ENCODE measurements at places on chromosomes 11 and 22.

DNA sequence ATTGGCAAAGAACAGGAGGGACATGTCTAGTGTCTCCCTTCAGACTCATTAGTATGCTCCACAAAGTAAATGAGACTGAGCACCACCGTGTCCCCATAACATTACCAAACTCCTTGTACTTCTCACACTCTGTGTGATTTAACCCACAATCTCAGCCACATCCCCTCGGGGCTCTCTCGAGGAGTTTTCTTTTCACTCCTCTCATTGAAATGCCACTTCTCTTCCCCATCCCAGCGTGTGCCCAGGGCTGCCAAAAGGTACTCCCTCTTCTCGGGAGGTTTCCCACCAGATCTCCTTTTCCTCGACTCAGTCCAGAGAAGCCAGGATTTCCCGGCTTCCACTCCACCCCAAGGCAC lies 1.1 kb downstream of the RBFOX2 start:
- no peak for DNase-seq

GRCh38 chr11:63813035-63813562 lies at the start of gene SPINDOC:
TSS of gene SPINDOC (plus strand) at chr11:63813456. CDS start at chr11:63813687, 231 bp downstream.
- DNase-seq: peak; percentile 57

GRCh38 chr22:46116491-46116958 lies 33.8 kb upstream of the PPARA start:
- DNase-seq: peak; percentile 82

- DNase-seq: no peak
Observed at GRCh38 chr11:9615031-9615451, 41.6 kb downstream of the WEE1 start.

GRCh38 chr11:134357545-134357839 lies 25.7 kb downstream of the GLB1L2 start:
- no peak for DNase-seq

DNA sequence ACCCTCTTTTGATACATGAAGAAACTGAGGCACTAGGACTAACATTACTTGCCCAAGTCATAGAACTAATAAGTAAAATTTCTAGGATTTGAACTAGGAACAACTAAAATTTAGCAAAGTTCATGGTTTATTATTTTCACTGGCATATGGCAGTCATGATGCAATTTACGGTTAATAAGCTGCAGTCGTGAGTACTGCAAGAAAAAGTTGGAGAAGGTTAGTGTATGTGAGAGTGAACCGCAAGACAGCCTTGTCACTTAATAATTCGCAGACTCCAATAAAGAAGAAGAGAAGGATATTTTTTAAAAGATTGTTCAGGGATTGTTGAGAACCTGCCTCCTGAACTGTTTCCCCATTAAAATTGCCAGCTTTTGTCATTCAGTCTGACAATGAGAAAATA lies 663.4 kb upstream of the TENM4 start:
- no peak for DNase-seq

DNA sequence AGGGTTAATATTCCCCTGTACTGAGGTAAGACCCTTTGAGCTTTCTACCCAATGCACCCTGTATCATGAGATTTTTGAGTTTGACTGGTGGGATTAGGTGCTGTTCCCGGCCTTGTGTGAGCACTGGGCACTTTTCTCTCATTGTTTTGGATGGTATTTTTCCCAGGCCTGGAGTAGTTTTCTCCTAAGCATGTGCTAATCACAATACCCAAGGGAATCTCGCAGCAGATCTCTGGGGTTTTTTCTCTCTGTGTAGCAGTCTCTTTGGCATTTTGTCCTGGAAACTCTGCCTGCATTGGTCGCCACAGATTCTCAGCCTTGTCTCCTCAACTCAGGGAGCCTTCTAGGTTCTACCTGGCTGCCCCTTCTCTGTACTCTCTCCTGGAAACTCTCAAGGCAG lies 19.9 kb downstream of the IGHMBP2 start:
- DNase-seq: no peak

- peak; percentile 8 for DNase-seq
Observed at GRCh38 chr11:71580057-71581003, 2.3 kb downstream of the KRTAP5-11 start.

- no peak for DNase-seq
Observed at GRCh38 chr22:41482319-41482935, 13.5 kb downstream of the ACO2 start.

DNA sequence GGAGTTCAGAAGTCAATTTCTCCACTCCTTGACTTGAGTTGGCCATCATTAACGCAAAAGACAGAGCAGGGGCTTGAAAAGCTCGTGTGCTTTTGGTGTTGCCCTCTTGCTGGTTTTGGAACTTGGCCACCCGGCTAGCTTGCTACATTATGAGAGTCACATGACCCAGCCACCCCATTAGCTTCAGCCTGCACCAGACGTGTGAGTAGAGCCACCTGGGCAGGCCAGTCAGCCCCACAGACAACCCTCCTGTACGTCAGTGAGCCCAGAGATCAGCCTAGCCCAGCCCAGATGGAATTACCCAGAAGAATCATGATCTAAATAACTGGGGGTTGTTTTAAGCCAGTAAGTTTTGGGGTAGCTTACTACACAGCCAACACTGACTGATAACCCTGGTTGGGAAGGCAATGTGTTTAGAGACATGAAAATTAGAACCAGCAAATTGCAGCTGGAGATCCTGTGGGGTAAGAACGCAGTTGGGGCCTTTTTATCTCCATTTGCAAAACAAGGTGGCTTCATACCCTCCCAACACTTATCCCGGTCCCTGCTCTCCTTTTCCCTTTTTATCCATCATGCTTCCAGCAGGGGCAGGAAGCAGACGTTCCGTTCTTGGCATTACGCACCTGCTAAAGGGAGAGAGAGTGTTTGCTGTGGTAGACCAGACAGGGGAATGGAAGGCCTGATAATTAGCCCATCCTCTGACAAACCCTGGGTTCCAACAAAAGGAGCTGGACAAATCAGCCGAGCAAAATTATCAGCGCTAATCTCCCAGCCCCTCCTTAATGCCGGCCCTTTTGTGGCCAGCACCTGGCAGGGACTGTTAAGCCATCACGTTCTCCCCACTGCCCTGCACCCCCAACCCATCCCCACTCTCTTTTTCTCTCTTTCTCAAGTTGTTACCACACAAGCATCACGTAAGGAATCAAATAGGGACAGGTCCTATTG lies 548.7 kb upstream of the CADM1 start:
- no peak for DNase-seq

- DNase-seq: no peak
Observed at GRCh38 chr11:44096360-44097185, 1.1 kb downstream of the EXT2 start.

- peak; percentile 73 for DNase-seq
Observed at GRCh38 chr22:50252082-50253045, 1.3 kb upstream of the HDAC10 start.

DNA sequence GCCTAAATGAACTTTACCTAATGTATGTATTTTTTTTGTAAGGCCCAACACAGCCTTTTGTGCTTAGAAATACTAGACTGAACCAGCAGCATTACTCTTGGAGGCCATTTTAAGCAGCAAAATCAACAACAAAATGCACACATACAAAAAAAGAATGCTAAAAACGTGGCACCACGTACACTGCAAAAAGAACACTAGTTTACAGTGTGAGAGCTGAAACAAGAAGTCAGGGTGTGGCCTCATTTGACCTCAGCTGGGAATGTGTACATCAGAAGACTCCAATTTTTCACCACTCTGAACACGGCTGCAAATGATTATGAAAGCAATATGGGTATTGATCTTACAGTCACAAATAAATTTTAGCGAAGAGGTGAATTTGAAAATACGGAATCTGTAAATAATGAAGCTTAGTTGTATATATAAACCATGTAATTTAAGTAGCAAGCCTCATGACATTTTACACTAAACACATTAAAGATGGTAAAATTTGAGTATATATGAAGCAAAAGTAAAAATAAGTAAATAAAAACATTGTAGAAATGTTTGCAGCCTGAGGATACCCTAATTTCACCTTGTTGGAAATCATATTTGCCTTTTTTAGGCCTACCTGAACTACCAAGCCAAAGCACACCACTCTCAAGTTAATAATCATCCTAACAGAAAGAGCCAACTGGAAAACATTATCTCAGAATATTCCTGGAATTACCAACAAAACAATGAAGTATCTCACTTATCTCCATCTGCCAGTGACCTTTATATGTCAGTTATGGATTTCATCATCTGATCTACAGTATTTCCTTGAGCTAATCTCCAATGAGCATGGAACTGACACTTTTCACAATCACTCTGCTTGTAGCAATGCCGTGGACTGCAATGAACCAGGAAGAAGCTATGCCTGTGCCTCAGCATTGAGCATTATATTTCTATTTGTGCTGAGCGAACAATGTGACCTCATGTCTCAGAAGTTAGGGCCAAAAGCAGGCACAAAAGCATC lies 319.5 kb upstream of the FAT3 start:
- no peak for DNase-seq

DNA sequence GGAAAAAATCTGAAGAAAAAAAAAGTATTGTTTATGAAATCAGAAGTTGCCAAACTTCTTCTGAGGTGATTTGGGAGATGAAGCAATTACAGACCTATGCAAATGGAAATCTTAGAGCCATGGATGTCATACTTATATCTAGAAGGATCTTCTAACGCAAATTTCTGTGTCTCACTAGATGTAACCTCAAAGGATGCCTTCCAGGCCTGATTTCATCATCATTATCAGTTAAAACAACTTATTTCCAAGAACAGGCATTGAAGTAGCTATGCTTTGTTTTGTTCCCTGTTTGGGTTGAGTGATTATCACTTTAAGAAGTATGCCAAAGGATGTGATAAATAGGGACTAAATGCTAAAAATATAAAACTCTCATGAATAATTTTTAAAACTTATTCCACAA lies 43.9 kb upstream of the ANGPTL5 start:
- DNase-seq: no peak

GRCh38 chr22:46933040-46933930 lies 170.8 kb downstream of the TBC1D22A start:
- no peak for DNase-seq

DNA sequence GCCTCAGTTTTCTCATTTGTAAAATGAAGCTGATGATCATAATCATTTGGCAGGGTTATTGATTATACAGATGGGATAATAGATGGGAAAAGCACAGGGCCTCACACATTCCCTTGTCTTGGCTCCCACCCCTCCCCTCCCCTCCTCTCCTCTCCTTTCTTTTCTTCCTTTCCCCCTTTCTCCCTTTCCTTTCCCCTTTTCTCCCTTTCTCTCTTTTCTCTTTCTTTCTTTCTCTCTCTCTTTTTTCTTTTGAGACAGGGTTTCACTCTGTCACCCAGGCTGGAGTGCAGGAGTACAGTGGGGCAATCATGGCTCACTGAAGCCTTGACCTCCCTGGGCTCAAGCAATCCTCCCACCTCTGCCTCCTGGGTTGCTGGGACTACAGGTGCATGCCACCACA lies 161.0 kb upstream of the NARS2 start:
- no peak for DNase-seq

- no peak for DNase-seq
Observed at GRCh38 chr11:11416917-11417316, 63.9 kb upstream of the CSNK2A3 start.

DNA sequence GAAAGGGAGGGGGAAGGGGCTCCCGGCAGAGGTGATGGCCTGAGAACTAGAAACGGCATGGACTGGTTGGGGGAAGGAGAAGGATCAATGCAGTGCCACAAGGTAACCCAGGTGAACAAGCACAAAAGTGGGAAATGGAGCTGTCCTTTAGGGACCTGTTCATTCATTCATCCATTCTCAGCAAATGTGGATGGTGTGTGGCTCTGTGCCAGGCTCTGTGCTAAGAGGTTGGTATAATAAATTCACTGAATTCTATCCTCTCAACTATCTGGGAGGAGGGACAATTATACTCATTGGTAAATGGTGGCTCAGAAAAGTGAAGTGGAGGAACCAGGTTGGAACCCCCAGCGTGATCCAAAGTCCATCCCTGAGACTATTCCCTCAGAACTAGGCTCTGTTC lies 18.6 kb upstream of the ARAP1 start:
- DNase-seq: no peak

- no peak for DNase-seq
Observed at GRCh38 chr11:61731952-61732675, 20.3 kb upstream of the MYRF start.

DNA sequence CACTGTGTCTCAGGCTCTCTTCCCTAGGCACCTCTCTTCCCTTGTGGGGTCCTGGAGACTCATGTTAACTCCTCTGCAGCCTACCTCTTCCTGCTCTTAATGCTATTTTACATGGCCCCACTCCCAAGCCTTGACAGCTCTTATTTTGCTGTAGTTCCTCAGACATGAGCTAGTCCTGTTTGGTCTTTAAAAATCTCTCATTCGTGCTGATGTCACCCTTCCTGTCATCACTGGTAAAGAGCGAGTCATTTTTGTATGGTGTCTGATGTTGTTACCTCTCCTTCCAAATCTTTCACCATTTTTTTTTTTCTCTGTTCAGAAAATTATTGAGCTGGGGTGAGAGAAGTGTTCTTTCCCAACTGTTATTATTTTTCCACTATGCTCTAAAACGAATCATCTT lies 84.8 kb upstream of the ZBED5 start:
- DNase-seq: no peak

DNA sequence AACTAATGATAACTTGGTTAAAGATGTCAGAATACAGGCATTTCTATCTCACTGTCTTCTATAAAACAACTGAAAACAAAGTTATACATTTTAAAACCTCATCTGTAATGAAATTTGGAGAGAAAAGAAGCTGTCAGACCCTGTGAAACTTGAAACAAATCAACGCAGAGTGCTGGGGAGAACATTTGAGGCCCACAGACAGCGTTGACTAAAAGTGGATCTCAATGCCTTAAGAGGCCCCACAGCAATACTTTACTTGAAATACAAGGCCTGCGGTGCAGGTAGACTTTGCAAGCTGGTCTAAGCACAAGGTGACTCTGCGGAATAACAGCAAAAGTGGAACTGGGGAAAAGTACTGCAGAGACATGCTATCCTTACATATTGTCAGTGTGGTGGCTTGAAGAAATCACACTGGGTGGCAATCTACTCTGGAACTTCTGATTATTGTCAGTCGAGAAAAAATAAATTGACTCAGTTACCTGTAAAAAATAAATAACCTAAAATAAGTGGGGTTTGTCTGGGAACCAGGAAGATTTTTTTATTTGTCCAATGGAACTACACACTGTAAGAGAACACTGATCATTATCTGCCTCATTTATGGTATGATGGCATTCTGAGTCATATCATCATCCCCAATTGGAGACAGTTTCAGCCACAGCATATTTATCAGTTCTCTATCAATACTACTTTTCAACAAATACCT lies 138.9 kb downstream of the LUZP2 start:
- DNase-seq: no peak

- DNase-seq: no peak
Observed at GRCh38 chr11:26688701-26689100, 33.2 kb downstream of the SLC5A12 start.

GRCh38 chr11:810040-810567 lies 337 bp downstream of the RPLP2 start:
- peak; percentile 30 for DNase-seq

DNA sequence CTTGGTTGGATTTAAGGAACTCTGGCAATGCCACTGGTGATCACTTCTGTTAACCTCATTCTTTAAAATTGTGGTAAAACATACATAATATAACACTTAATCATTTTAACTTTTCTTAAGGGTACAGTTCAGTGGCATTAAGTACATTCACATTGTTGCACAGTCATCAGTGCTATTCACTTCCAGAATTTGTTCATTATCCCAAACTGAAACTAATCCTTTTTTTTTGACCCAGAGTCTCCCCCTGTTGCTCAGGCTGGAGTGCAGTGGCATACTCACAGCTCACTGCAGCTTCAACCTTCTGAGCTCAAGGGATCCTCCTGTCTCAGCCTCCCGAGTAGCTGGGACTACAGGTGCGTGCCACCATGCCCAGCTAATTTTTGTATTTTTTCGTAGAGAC lies 10.6 kb downstream of the ELF5 start:
- no peak for DNase-seq

Data from activated CD4-positive, alpha-beta T cell treated with anti-CD3 and anti-CD28 coated beads for 4 hours (primary cell).